Activated gamma-delta T cell treated with anti-CD3 and anti-CD28 coated beads, Interleukin-2, amount 50 U/mL, for 16 hours (primary cell): ENCODE measurements at places on chromosomes 11 and 22.

DNA sequence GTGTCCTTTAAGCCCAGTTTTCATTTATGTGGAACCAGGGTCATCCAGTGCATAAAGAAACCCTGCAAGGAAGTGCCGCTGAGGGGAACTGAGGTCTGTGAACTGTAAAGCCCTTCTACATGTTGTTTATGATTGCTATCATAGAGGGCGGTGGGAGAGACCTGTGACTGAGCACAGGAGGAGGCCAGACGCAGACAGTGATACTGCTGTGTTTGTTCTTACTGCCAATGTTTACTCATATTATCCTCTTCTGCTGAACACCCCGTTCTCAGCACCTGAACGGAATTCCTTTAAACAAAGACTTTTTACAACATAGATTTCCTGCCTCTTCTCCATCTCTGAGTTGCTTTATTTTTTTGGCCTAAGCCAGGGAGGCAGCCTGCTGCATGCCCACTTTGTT, 967 bp upstream of the GALNT18 start:
- DNase-seq: no peak

DNA sequence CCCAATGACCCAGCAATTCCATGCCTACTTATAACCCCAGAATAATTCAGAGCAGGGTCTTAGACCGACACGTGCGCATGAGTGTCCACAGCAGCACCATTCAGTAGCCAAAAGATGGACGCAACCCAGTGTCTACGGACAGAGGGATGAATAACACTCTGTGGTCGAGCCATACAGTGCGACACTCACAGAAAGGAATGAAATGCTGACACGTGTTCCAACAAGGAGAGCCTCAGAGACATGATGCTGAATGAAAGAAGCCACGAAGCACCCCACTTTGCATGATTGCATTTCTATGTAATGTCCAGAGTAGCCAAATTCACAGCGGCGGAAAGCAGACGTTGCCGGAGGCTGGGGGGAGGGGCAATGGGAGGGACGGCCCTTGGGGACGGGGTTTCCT, 134.4 kb downstream of the CTTN start:
- DNase-seq: no peak

DNA sequence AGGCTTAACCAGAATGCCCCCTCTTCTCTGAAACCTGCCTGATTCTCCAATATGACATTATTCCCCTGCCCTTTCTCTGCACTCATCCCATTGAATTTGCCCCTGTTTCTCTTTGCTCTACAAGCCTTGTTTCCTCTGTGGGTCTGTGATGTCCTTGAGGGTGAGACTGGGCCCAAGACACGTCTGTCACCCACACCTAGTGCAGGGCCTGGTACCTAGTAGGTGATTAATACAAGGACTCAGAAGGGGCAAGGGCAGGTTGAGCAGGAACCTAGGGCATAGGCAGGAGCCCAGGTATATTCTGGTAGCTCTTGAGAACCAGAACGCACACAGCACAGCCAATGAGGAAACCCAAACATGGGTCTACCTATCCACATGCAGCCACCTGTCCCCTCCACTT, 81.9 kb upstream of the HMGXB4 start:
- no peak for DNase-seq

- no peak for DNase-seq
Observed at GRCh38 chr22:23214398-23214797, 34.1 kb downstream of the BCR start.
